ENCODE measurements at places on chromosomes 5 and 9.

DNA sequence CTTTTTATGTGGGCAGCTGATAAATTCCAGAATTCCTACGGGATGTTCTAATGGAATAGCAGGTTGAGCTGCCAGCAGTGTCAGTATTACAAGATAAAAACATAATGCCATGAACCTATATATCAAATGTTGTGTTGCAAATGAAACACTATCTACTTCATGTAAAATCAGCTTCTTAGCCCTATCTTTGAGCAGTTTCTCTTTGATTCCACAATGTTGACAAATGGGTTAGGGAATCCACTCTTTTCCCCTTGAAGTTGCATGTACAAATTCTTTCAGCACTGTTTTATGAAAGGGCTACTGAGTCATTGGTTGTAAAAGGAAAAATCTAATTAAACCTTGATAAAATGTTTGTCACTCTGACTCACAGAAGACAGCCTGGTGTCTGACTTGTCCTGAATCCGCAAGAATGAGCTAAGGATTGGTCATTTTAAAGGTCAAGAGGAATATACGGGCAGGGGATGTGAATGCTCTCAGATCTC, 950.6 kb upstream of the NUDT12 start:
- no peak for DNase-seq

DNA sequence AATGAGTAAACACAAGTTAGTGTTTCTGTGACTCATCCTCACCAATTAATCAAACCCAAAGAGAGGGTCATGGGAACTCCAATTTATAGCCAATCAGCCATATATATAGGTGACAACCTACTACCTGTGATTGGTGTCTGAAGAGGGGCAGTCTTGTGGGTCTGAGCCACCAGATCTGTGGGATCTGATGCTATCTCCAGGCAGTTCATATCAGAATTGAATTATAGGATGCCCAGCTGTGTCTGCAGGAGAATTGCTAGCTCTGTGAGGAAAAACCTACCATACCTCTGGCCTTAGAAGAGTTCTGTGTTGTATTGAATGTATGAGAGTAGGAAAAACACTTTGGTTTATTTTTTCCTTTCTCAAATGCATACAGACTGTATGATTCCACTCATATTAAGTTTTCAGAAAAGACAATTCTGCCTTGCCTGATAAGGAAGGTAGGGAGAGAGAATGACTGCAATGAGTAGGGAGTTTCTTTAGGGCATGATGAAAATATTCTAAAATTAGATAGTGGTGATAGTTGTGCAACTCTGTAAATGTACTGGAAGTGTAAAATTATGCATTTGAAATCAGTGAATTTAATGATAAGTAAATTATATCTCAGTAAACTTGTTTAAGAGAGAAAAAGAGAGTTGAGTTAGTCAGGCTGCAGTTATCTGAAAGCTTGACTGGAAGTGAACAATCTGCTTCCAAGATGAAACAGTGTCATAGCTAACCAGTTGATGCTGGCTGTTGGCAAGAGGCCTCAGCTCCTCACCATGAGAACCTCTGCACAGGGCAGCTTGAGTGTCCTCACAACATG, 274.9 kb downstream of the AUH start:
- DNase-seq: no peak

GRCh38 chr5:142674531-142675469, 11.1 kb downstream of the FGF1 start:
- no peak for DNase-seq

GRCh38 chr5:119286511-119287488, 69.0 kb upstream of the TNFAIP8 start:
- no peak for DNase-seq

DNA sequence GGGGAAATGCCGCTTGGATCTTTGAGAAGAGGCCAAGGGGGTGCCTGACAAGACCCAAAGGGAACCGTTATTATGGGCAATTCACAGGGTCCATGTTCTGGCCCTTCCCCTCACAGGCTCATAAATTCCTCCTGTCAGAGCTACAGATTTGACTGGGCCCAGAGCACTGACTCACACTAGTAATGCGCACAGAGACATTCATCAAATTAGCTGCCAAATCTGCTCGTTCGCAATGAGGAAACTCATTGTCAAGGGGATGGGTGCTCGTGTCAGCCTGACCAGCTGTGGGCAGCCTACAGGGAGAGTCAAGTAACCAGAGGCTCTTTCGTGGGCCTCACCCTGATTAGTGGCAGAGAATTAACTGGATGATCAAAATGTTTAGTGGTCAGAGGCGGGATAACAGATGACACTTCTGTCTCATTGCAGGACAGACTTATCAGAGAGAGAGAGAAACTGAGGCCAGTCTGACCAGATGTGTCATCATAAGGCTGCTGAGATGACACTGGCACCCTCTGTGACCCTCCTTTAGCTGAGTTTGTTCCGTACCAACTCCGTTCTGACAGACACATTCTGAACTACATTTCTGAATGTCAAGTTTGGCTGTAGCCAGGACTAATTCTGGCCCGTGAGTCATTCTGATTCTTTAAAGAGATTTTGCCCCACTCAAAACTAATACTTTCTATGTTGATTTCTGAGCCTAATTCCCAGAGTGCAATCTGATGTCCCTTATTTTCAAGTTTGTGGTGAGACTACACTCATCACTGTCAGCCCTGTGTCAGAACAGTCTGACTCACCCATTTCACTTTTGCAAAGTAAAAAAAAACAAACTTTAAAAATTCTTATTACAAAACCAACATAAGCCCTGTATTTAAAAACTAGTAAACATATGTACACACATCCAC, 377.1 kb downstream of the ACTL7B start:
- no peak for DNase-seq

DNA sequence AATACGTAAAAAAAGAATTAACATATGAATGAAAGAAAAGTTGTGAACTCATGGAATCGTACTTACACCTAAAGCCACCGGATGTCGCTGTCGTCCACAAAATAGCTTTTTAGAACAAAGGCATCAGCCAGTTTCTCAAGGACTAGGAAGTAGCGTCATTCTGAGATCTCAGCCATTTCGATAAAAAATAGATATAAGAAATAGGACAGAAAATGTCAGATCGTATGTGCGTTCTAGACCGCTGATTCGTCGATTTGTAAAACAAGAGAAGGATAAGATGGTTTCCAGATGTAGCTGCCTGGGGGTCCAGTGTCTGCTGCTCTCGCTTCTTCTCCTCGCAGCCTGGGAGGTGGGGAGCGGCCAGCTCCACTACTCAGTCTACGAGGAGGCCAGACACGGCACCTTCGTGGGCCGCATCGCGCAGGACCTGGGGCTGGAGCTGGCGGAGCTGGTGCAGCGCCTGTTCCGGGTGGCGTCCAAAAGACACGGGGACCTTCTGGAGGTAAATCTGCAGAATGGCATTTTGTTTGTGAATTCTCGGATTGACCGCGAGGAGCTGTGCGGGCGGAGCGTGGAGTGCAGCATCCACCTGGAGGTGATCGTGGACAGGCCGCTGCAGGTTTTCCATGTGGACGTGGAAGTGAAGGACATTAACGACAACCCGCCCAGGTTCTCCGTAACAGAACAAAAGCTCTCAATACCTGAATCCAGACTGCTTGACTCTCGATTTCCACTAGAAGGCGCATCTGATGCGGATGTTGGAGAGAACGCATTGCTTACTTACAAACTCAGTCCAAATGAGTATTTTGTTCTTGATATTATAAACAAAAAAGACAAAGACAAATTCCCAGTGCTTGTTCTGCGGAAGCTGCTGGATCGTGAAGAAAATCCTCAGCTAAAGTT, at the start of gene PCDHA10:
Gene PCDHA10 (plus strand): TSS at position 126 of the 903 bp plus-strand sequence. CDS start 152 bp downstream, at position 278.
- DNase-seq: no peak

GRCh38 chr9:95264954-95265615, 52.4 kb downstream of the FANCC start:
- DNase-seq: no peak

GRCh38 chr5:112960315-112960714, 16.3 kb upstream of the DCP2 start:
- DNase-seq: no peak

DNA sequence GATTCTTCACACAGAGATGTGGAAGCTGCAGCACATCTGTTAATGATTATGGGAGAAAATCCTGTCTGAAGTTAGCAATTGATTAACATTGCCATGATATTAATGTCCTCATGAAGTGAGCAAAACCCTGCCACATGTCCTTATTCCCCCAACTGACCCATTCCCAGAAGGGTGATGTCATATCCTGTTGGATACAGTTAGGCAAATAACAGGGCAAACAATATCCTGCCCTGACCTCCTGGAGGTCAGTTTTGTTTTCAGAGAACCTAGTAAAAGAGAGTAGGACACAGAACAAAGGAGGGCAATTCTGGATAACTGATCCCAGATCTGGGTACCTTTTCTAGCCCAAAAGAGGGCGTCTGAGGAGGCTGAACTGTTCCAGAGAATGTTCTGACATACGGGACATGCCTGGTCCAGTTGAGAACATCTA, 11.0 kb downstream of the ABLIM3 start:
- no peak for DNase-seq

- no peak for DNase-seq
These were observed 122.7 kb downstream of the GCNT1 start for GRCh38 chr9:76581731-76582130.

GRCh38 chr9:136525841-136526499, 19.9 kb downstream of the NOTCH1 start:
- DNase-seq: no peak

- DNase-seq: no peak
These were observed 581.4 kb downstream of the RAB3C start for GRCh38 chr5:59164041-59164830.

DNA sequence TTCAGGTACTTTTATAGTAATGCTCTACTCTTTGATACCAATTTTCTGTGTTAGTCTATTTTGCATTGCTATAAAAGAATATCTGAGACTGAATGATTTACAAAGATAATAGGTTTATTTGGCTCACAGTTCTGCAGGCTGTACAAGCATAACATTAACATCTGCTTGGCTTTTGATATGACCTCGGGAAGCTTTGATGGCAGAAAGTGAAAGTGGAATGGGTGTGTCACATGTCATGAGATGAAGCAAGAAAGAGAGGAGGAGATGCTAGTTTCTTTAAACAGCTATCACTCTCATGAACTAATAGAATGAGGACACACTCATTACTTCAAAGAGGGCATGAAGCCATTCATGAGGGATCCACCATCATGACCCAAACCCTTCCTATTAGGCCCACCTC, 270.9 kb upstream of the IL12B start:
- DNase-seq: no peak

GRCh38 chr5:55636177-55636576, 75.9 kb downstream of the SLC38A9 start:
- no peak for DNase-seq

- DNase-seq: no peak
These were observed 76.4 kb upstream of the RPS23 start for GRCh38 chr5:82354543-82354942.

DNA sequence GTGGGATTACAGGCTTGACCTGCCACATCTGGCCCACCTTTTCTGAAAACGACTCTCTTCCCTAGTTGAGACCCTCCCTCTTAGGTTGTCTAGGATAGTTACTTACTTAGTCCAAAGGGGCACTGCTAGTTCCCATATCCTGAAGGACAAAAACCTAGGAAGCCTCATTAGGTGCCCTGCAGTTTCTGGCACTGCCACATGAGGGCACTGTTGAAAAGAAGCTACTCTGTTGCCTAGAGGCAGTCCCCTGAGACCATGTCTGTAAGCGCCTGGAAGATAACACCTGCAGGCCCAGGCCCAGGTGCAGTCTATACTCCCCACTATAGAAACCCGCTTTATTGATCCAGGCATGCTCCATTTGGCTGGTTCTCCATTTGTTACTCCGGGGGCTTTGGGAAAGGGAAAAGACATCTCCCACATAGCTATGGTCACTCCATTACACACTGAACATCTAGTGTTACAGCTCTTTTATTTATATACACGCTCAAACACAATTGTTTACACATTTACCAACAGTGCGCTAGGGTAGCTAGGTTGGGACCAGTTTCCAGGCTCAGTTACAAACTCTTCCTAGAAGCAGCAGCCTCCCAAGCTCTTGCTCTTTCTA, 73.4 kb upstream of the PPARGC1B start:
- DNase-seq: peak; percentile 9

GRCh38 chr5:55030220-55030619, 6.2 kb downstream of the GZMK start:
- DNase-seq: no peak

GRCh38 chr5:96679293-96679692, 17.1 kb downstream of the CAST start:
- DNase-seq: no peak

- DNase-seq: no peak
These were observed 243.9 kb upstream of the KLF4 start for GRCh38 chr9:107733523-107733894.

GRCh38 chr5:96253140-96253539, 179.9 kb downstream of the PCSK1 start:
- no peak for DNase-seq

DNA sequence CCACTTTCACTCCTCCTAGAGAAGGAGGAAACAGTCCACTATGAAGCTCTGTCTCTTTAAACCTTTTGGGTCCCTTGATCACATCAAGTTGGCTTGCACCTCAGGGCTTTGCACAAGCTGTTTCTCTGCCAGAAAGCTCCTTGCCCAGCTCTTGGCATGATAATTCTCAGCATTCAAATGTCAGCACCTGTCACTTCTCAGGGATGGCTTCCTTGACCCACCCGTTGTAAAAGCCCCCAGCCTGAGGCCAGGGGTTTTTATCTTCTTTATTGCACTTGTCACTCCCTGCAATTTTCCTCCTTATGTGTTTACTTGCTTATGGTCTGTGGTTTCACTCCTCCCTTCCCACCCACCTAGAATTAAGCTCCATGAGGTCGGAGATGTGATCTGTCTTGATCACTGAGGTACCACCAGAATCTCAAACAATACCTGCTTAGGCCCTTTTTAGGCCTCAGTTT, 200.7 kb upstream of the TBC1D2 start:
- no peak for DNase-seq

GRCh38 chr5:133821311-133821741, 147.1 kb downstream of the C5orf15 start:
- no peak for DNase-seq

DNA sequence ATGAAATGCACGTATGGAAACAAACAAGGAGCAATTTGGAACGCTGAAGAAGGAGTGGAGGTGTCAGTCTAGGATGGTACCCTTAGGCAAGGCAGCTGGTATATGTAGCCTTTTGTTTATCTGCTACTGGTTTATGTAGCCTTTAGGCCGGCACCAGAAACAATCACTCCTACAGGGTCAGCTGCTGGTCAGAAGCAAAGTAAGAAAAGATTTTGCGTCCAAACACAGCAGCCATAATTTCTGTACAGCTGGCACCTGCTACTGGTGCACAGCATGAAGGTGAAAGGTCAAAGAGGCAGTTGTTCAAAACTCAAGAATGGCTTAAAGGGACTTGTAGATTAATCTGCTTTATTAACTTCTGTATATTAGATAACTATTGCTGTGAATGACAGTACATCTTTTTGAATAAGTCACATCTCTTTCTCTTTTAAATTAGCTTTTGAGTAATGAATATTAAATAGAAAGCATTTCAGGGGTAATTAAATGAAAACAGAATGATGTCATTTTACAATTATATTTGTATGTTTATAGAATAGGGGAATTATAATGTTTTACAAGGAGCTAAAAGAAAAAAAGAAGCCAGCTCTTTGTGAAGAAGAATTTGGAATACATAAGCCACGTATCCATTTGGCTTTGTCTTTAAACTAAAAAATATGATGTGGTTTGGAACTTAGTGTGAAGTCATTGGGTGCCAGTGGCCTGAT, 33.1 kb upstream of the TLX3 start:
- DNase-seq: no peak

GRCh38 chr9:134571326-134571931, 70.2 kb upstream of the COL5A1 start:
- no peak for DNase-seq
